ENCODE measurements at places on chromosomes 3 and 15.

- DNase-seq, result no peak
Observed at GRCh38 chr3:27791956-27792355, 69.8 kb upstream of the EOMES start.

GRCh38 chr3:160999274-160999673 lies 105.9 kb downstream of the B3GALNT1 start:
- DNase-seq, result no peak

- DNase-seq, result no peak
Observed at GRCh38 chr3:23079976-23080375, 123.2 kb upstream of the UBE2E2 start.

DNA sequence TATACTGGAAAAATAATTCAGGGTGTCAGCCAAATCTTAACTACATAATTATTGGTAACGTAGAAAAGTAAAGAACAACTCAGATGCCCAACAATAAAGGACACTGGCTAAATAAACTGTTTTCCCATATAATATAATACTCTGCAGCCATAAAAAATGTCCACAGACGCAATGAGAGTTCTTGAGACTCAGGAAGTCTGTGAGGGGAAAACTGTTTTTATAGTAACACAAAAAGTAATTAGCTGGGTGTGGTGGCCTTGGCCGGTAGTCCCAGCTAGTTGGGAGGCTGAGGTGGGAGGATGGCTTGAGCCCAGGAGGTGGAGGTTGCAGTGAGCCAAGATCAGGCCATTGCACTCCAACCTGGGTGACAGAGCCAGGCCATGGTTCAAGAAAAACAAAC lies 5.5 kb upstream of the UBR1 start:
- no peak for DNase-seq

DNA sequence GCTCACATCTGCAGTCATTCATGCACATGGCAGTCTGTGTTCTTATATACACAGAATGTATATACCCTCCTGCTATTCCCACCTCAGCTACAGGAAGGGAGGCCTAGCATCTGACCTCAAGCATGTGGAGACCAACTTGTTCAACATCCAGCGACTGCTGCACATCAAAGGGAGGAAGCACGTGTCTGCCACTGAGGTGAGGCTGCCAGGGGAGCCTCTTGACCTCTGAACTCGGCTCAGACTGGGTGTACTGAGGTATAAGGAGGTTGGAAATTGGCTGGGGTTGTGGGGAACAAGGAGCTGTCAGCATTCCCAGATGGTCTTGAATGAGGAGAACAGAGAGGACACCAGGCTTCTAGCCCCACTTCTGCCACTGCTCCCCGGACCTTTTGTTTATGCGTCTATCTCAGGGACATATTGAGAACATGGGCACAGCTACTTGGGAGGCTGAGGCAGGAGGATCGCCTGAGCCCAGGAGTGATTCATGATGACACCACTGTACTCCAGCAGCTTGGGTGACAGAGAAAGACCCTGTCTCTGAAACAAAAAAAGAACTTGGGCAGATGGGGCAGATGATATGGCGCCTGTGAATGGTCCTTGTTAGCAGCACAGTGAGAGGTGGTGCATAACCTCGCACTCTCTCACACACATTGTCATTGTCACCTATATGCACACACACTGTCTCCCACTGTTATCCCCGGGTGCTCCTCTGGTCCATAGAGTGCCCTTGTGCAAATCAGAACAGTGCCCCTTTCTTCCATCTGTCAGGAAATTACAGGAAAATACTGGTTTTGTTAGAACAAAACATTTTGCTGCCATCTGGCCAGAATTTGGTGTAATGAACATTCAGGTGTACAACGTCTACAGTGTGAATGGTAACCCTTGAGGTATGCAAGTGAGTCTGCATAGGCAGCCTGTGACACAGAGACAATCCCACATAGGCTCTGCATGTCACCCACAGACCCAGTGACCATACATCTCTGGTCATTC lies 5.4 kb downstream of the VILL start:
- DNase-seq, result no peak

- no peak for DNase-seq
Observed at GRCh38 chr15:22962611-22963010, 17.6 kb downstream of the CYFIP1 start.

Data from spinal cord (tissue), 10 donors.